ENCODE measurements at places on chromosomes 5 and 9.

DNA sequence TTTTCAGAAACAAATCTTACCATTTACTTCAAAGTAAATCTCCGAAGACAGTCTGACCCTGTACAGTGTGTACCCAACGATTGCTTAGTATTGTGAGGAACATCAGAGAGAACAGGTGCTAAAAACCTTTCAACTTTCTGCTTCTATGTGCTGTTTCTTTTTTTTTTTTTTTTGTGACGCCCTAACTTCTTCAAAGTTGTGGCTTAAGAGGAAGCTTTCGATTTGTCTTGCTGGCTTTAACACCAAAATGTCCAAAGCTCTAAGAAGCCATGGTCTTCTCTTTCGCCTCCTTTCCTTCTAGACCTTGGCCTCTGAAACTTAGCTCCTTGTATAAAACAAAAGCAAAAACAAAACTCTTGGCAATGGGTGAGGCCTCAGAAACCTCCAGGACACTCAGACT lies 1.2 kb downstream of the TNFSF8 start:
- DNase-seq: no peak

- DNase-seq: no peak
These were observed 37.2 kb downstream of the NTNG2 start for GRCh38 chr9:132199056-132199455.

- DNase-seq: no peak
These were observed 37.1 kb upstream of the KCNMB1 start for GRCh38 chr5:170426149-170426767.

DNA sequence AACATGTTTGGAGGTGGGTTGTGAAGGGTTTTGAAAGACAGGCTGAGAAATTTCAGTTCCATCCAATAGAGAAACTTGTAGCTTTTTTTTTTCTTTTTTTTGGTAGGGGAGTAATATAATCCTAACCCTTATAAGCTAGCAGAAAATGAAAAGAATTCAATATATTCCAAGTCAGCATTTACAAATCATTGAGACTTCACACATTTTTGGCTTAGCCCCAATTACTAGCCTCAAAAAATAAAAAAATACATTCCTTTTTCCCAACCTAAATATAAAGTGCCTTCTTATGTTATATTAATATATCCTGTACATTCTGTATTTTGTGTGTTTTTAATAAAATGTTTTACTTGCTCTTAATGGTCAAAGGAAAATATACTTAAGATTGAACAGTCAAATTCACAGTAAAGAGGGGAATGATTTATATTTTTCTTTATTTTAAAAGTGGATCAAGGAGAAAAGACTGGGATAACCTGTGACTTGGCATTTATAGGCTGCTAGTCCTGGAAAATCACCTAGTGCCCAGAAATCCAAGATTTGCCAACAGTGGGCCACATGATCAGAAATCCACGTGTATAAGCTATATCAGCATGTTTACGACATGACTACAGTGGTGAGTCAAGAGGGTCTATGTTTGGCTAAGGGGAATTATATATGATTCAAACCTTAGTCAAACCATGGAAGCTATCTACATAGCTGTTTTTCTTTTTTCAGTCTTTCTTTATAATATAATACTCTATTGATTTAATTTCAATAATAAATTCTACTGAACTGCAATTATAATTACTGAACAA lies 14.5 kb downstream of the HACD4 start:
- no peak for DNase-seq

DNA sequence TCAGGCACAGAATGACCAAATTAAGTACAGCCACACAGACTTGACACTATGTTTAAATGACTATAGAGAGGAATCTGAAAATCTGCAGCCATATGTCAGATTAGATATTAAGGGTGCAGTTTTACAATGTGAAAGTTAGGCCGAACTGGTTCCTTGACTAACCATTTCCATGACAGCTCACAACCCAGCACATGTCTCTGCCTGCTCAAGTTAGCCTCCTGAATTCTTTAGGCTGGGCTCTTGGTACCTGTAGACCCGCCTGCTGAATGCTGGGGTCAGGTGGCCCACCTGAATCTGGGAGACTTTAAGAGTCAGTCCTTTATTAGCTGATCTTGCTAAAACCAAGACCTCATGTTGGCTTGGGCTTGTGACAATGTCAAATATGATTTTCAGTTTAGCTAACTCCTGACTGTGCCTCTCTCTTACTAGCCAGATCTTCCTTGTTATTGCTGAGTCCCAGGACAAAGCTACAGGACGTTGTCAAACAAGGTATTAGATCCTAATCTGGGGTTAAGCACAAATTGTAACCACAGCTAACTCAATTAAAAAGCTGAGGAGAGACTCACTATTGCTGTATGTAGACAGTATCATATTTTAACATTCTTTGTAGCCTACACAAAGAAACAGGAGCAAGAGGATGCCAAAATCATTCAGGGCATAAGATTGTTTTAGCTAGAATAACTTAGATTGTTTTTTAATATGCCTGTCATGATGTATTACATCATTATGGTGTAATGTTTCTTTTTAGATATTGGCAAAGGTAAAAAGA lies 490.9 kb downstream of the SEMA5A start:
- no peak for DNase-seq

GRCh38 chr5:150763023-150763769 lies 4.4 kb upstream of the DCTN4 start:
- no peak for DNase-seq

GRCh38 chr5:157611571-157612476 lies 36.2 kb upstream of the ADAM19 start:
- DNase-seq: no peak

DNA sequence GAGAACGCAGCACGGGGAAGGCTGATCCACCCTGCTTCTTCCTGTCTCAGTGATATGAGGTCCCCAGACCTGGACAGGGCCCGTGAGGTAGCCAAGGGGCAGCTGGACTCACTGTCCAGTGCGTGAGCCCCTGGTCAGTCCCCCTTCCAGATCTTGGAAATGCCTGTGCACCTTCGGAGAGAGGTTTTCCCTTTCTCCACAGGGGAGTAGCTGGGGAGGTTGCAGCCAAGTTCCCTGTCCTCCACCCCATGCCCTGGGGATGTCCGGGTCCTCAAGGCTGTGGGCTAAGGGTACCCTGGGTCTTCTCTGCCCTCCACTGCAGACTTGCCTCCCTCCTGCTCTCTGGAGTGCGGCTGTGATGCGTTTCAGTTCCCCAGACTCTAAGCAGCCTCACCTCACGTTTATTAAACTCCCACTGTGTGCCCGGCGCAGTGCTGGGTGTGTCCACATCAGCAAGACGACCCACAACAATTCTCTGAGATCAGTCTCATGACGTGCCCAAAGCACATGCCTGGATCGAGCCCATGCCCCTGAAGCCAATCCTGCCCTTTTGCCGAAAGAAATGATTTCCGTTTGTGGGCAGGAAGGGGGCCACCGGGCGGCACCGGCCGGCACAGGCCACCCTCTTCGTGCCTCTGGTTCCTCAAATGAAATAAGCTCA lies 101.3 kb upstream of the PHYKPL start:
- DNase-seq: no peak

DNA sequence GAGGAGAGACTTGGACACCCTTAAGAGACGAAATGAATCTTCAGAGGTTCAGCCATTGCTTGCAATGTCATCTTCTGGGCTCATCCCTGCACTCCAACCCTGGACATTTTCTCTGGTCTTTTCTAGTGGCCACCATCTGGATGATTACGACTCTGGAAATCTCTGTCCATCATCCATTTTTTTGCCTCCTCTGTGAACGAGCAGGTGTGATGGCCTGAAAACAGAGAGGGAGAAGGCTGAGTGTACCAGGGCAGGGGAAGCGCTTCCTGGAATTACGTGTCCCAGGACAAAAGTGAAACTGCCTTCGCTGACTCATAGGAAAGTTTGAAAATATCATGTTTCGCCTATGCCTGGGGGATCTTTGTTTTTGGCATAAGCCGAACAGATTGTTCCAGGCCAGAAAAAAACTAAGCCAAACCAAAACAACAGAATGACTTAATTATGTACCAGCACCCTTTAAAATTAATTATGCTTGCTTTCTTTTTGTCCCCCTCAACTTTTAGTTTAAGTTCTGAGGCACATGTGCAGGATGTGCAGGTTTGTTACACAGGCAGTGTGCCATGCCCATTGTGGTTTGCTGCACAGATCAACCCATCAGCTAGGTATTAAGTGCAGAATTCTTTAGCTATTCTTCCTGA lies 31.9 kb downstream of the ANKRD33B start:
- peak; percentile 40 for DNase-seq

GRCh38 chr9:137244486-137245449 lies 3.7 kb downstream of the TUBB4B start:
- DNase-seq: no peak

DNA sequence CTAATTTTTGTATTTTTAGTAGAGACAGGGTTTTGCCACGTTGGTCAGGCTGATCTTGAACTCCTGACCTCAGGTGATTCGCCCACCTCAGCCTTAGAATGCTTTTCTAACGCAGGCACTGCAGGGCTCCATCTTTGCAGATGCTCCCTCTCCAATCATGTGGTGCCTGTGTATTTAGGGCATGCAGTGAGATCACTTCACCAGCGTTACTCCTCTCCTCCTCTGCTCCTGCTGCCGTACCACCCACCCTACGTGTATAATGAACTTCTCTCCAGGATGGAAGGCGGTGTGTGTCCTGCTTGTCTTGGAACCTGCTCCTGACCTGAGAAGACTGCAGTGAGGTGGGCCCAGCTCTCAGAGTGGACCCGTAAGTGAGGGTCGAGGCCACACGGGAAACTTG lies 13.6 kb upstream of the CFAP157 start:
- no peak for DNase-seq
